ENCODE measurements at places on chromosomes 4 and X. TPM values are rescaled to one million over a fixed set of nuclear protein-coding genes. Genes with fewer than 3 reads are reported as not detected.

Gene EDA
- total RNA-seq, result 1.2 TPM

Gene CLIC2
- not detected for total RNA-seq

Gene HTRA3
- 35.2 TPM for total RNA-seq

Gene SRPX2
- 39.3 TPM for total RNA-seq

Gene SSX1
- not detected for total RNA-seq

Gene WDFY3
- total RNA-seq, result 89.5 TPM

Gene ANXA10
- total RNA-seq, result not detected

Gene ETDB
- total RNA-seq, result not detected

Gene XAGE2
- not detected for total RNA-seq

Gene CTAG1A
- total RNA-seq, result not detected

Gene TMPRSS11B
- 0.27 TPM for total RNA-seq

Gene ZDHHC15
- total RNA-seq, result 0.77 TPM

Gene SLC9A7
- total RNA-seq, result 20.8 TPM

Gene ZMAT1
- 2.0 TPM for total RNA-seq

Gene BTK
- 0.79 TPM for total RNA-seq

Gene KCTD8
- 0.68 TPM for total RNA-seq

Gene PITX2
- 4.2 TPM for total RNA-seq

Gene FAM241A
- 1.5 TPM for total RNA-seq

Gene MID1
- total RNA-seq, result 16.8 TPM

Gene CT45A10
- total RNA-seq, result not detected

Gene POU4F2
- not detected for total RNA-seq

All from astrocyte (in vitro differentiated cells and primary cell).